ENCODE measurements at places on chromosomes 2 and 18. TPM values are rescaled to one million over a fixed set of nuclear protein-coding genes. Genes with fewer than 3 reads are reported as not detected.

HOXD13 gene
- not detected for total RNA-seq

FSHR gene
- not detected for total RNA-seq

TMEM178A gene
- total RNA-seq, result 14.0 TPM

DSC2 gene
- 39.7 TPM for total RNA-seq

C2orf72 gene
- 1.1 TPM for total RNA-seq

IMP4 gene
- 96.8 TPM for total RNA-seq

ZNF385B gene
- 2.9 TPM for total RNA-seq

SLC4A3 gene
- 7.4 TPM for total RNA-seq

DSEL gene
- 20.6 TPM for total RNA-seq

MC2R gene
- total RNA-seq, result not detected

SOCS6 gene
- total RNA-seq, result 22.9 TPM

DNA sequence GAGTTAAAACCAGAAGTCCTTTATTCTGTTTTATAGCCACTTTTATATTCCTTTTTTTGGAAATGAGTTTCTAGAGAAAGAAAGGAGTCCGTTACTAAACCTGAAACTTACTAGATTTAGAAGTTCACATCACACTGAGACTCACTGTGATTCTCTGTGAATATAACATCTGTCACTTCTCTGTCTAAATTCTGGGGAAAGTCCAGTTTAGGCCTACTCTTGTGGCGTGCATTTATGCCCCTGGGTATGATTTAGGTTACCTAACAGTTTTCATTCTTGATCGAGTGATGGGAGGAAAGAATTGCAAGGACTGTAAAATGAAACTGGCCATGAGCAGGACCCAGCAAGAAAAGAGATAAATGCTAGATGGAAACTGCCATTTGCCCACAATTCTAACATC is 449.6 kb downstream of the SPAG16 start:
- no peak for DNase-seq

DNA sequence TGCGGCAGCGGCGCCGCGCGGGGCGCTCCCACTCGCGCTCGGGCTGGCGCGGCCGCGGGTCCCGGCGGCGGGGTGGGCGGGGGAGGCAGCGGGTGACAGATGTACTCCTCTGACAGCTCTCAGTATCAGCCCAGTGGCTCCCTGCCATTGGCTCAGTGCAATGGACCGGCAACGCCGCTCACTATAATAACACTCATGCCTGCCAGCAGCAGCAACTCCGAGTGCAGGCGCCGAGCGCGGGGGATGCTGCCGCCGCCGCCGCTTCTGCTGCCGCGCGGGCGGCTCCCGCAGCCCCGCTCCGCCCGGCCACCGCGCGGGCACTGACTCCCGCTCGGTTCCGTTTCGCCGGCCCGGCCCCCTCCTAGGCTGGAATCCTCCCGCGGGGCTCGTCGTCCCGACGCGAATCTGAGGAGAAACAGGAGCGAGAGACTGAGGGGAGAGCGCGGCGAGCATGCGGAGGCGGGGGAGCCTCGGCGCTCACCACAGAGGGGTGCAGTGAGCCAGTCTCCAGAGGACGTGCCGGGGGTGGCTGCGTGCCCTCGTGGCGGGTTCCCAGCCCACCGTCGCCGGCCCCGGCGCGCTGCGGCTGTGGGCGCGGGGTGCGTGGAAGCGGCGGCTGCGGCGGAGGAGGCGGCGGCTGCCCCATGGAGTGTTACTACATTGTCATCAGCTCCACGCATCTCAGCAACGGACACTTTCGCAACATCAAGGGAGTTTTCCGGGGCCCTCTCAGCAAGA is at the start of gene ZNF804A:
Gene ZNF804A, plus strand, starts transcription at position 214 of the 738 bp plus-strand sequence. Its CDS starts 431 bp downstream, at position 645.
- peak; percentile 63 for DNase-seq

DNA sequence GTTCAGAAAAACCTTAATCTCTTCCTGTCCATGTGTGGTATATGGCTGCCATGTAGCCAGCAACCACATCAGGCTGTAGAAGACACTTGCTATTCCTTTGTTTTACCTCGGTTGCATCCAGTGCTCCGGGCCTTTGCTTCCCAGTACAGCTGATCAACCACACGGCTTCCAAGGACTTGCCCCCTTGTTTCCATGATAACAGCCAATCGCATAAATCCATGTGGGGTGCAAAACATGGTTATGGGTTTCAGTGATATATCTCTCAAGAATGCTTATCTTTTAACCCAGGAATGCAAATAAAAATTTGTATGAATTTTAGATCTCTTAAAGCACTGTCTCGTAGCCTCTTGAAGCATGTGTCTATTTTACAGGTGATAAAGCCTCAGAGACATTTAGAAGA is 118.3 kb downstream of the MGAT5 start:
- no peak for DNase-seq

- DNase-seq, result no peak
Measured at GRCh38 chr2:110659248-110659647, 18.6 kb downstream of the BUB1 start.

GRCh38 chr18:54086863-54087262 is 137.6 kb downstream of the MBD2 start:
- DNase-seq, result no peak

DNA sequence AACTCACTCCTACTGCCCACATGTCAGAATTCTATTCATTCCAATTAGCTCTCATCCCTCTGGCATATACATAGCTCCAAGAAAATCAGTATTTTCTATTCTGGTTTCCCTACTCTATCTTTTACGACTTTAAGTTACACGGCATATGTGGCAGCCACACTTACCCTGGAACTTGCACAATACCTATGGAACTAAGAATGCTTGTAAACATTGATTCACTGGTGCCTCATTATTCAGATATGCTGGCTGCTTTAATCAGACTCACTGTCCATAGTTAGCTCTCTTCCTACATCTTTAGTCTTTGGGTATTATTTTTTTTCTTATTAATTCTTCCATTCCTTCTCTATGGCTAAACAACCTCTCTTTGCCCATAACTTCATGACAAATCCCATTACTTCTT is 1519.9 kb upstream of the ACVR2A start:
- no peak for DNase-seq

DNA sequence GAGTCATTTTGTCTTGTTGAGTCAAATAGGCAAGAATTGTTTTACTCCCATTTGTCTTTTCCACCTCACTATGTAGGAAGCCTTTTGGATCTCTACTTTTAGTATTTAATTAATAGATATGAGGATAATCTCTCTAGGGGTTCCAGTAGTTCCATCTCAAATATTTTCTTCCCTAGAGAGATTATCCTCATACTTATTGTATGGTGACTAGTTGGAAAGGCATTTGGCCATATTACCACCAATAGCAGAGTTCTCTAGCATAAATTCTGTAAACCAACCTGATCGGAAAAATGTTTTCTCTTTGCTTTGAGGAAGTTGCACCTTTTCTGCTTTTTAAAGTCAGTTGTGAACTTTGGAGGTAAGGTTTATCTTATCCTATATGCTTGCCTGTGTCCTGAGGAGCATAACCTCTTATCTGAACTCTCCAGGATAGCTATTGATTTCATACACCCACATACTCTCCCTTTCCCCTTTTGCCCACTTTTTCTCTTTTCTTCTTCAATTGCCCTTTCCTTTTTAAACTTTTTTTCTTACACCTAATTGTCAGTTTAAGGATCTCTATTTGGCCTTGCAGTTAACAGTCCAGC is 100.8 kb downstream of the GALNT1 start:
- DNase-seq, result no peak

DNA sequence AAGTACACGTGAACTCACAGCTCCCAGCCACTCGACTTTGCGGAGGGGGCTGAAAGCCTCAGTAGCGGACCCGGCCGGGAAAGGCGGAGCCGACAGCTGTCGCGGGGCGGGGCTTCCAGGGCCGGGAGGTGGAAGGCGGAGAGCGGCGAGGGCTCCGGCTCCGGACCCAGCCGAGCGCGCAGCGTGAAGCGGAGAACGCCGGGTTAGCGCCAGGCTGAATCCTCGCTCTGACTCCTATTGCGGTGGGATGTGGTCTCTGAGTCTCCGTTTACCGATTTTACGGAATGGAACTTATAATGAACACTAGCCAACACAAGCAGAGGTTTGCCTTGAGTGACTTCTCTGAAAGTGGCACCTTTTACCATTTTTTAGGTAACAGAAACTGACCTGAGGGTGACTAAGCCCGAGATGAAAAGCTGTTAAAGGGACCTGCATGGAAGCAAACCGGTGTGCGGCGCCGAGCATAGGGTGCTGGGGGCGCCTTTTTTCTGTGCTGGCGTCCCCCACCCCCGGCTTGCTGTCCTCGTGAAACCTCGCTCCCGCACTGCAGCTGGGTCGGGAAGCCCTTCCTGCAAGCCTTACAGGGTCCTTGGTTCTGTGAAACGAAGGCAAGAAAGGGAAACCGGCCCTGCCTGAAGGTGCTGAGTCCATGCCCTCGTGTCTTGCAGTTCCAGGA is 72.9 kb downstream of the EN1 start:
- DNase-seq, result peak; percentile 88

- DNase-seq, result no peak
Measured at GRCh38 chr2:43368483-43369385, 142.3 kb upstream of the ZFP36L2 start.

GRCh38 chr2:2744107-2744506 is 413.0 kb upstream of the MYT1L start:
- no peak for DNase-seq

GRCh38 chr2:67055387-67056304 is 341.5 kb upstream of the ETAA1 start:
- no peak for DNase-seq

DNA sequence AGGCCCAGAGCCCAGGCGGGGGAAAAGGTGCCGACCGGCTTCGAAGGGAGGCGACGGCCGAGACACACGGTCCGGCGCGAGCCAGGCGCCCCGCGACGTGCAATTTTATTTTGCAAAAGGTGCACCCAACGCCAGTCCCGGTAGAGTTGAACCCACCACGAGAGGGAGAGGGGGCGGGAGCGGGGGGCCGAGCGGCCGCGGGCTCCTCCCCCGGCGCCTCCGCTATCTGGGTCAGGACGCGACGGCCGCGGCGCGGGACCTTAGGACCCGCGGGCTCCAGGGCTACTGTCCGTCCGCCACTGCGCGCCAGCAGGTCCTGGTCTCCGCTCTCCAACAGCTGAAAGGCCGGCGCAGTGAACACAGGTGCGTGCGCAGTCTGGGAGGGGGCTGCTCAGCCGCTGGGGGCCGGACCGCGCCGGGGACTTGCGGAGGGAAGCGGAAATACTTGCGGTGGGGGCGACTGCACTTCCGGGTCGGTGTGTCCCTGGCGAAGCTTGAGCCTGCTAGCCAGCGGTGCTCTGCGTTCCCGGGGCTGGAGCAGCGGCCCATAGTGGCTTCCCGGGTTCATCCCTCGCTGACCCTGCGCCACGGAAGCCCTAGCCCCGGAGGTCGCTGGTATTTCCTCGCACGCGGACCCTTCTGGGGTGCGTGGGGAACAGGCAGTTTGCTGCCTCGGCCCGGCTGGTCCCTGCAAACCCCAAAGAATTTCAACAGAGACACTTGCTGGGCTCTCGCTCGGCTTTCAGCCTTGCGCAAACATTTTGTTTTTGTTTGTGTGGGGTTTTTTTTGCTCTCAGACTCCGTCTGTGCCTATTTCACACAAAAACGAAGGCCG is at the start of gene RMDN2:
Gene RMDN2, plus strand, starts transcription at position 225 of the 835 bp plus-strand sequence. CDS start 3,991 bp downstream, outside the sequence.
- DNase-seq, result peak; percentile 90

- no peak for DNase-seq
Measured at GRCh38 chr2:222296911-222297599, 1.7 kb downstream of the PAX3 start.

- no peak for DNase-seq
Measured at GRCh38 chr2:36663851-36664695, 32.4 kb upstream of the VIT start.

GRCh38 chr18:21760321-21760720 is 19.7 kb downstream of the MIB1 start:
- no peak for DNase-seq

DNA sequence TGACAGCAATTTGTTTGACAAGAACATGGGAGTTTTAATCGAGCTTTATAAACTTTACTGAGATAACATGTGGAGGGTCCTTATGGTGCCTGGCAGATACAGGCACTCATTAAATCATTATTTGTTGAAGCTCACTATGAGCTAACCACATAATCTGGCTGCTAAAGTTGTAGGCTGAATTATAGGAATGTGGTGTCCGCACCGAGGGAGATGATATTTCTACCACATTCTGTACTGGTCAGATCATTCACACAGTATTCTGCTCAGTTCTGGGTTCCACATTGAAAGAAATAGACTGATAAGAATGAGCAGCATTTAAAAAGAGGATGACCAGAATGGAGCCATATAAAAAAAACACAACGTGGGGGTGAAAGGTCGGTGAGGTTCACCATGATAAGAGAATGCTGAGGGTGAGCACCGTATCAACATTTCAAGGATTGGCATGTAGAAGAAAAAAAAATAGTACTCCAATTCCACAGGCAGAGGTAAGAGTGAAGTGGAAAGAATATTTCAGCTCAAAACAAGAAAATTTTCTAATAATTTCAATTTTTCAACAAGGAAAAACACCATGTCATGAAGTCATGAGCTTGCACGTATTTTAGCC is 54.4 kb downstream of the TMEFF2 start:
- DNase-seq, result no peak

DNA sequence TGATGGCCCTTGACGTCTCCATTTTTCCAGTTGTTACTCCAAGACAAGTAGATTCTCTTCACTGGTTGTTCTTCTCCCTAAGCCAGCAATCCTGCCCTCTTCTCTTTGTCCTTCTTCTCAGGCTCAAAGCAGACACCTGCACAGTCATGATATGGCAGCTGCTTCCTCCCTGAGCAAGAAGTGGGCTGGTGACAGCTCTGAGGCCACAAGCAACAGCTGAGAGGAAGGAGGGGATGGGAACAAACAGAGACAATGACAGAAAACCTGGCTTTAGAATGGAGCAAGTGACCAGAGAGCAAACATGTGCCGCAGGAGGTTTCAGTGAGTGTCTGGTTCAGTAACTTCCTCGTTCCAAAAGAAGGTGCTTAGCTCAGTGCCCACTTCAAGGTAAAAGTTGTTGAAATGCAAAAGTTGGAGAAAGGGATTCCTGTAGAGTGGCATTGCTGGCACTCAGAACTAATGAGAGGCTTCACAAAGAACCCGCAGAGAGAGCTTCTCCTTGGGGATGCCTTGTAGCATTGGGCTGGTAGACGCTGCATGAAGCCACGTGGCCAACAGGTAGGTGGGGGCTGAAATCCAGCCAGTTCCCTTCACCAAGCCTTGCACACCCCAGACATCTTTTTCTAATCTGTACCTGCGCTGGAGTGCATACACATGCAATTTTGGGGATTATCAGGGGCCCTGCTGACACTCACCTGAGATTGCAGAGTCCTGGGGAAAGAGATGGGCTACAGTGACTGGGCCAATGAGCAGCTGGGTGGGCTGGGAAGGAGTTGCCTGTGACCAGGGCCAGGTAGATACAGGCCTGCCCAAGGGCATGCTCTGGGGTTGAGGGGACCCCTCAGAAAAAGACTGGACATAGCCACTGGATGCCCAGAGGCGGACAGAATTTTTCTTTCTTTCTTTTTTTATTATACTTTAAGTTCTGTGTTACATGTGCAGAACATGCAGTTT is 153.3 kb upstream of the RAB12 start:
- DNase-seq, result no peak

DNA sequence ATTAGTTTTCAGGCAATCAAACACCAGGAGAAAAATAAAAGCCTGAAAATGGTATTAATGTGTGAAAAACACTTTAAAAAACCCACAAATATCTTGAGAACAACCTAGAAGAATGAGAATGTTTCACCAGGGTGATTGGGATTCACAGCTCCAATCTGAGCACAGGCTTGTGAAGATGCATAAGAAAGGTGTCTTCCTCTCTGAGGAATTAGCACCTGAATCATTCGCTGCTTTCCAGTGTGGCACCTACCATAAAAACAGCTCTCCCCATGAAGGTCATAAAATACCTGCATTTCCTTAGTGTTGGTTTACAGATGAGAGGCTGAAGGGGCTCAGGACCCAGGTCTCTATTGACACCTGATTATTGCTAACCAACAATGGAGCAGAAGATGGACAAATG is 499.7 kb upstream of the KLHL29 start:
- DNase-seq, result no peak
